ENCODE measurements at places on chromosomes 12 and 14.

- no peak for DNase-seq
Measured at GRCh38 chr14:104755621-104756020, 2.7 kb downstream of the SIVA1 start.

- DNase-seq: no peak
Measured at GRCh38 chr14:48323665-48324064, 648.3 kb upstream of the MDGA2 start.

GRCh38 chr12:47473091-47473490, 232.7 kb downstream of the RPAP3 start:
- no peak for DNase-seq

DNA sequence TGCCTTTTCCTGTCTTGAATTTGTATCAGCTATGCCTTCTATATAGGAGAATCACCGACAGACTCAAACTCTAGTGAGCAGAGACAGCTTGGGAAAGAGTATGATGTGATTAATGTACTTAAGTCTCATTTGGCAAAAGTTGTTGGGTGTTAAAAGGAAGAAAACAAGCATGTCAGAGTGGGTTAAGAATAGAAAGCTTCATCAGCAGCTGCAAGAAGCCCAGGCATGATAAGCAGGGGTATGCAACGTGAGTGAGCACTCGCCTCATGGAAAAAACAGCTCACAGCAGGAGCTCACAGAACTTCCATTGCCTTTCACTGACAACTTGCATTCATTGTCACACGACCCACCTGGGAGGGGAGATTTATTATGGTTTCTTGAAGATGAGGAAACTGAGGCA, 35.9 kb upstream of the WNK1 start:
- no peak for DNase-seq

DNA sequence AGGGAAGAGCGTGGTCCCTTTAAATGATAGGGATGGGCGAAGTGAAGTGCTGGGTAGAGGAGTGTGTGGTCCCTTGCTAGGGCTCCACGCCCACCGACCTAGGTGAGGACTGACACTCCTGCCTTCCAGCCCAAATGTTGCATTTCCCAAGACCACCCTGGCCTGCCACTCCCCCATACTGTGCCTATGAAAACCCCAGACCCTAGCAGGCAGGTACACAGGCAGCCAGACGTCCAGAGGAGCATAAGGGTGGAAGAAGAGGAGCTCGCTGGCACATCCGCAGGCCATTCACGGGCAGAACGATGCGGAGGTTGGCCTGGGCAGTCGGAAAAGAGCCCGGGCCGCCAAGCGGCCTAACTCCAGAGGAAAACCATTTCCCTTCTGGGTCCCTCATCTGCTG, 817 bp upstream of the IPO8 start:
- no peak for DNase-seq
